Activated T-helper 2 cell treated with anti-CD3 and anti-CD28 coated beads, Interferon-gamma antibody, Interleukin-2, Interleukin-4, amounts not matched to agents 10 μg/mL and 5 μg/mL and 100 μg/mL, durations not matched to agents 14 hours and 24 hours and 36 hours (primary cell): ENCODE measurements at places on chromosomes 5 and 9.
A peak's percentile ranks its signal among the peaks of the same experiment; 100 is the strongest.

DNA sequence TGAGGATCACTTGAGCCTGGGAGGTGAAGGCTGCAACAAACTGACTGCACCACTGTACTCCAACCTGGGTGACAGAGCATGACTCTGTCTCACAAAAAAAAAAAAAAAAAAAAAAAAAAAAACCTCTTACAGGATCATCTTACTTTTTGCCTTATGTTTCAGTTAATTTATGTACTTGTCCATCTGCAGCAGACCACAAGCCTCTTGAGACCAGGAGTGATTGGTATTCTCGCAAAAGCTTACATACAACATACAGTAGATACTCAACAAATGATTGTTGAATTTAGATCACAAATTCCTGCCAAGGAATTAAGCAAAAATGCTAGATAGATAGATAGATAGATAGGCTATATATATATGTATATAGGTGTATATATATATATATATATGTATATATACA, 12.4 kb downstream of the CEMIP2 start:
- DNase-seq = no peak

DNA sequence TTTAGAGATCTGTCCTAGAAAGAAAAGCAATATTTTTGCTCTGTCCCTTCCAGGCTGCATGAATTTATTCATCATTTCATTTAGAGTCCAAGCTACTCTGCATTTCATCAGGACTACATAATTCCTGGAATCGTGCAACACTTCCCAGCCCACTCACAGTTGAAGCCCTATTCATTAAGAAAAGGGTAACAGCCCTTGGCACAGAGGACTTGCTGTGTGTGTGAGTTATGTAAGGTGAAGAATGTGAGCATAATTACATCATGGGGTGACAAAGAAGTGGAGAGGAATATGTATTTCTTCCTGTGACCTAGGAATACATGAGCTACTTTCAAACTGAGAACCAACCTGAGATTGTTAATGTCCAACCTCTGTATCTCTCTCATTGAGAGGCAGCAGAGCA, 317.4 kb downstream of the ARHGEF28 start:
- no peak for DNase-seq

DNA sequence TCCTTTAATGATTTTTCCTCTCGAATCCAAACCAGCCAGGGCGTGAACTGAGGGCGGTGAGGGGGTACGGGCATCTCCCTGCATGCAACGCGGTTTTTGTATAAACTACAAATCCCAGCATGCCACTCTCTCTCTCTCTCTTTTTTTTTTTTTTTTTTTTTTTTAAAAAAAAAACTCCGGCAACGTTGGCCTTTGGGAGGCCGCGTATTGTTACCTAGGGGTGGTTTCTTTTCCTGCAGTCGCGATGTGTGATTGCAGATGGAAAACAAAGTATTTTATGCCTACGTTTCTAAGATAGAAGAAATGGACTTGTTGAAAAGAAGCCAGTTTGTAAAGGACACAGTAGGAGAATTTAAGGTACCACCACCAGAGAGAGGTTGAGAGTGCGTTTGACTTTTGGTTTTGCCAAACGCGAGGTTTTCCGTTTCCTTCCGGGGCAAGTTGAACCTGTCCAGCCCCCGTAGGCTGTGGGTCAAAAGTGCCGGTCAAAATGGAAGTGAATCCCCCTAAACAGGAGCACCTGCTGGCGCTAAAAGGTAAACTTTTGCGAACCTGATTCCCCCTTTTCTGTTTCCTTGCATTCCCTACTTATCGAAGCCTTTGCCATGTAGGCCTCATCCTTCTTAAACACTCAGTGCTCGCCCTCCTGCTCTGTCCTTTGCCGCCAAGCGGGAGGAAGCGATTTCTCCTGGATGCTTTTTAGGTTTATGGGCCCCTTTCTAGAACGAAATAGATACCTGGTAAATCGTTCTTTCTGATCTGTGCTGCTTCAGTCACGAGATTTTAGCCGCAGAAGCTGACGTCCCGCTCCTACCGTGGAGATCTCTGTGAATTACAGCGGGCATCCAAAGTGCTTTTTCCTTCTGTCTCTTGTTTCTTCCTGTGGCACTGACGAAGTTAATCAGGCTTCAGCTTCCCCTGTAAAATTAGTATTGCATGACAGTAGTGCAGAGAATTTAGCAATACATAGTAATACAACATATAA, at the start of the genes SHLD3 and TRAPPC13:
Gene SHLD3, plus strand, starts transcription at position 457 of the 985 bp plus-strand sequence. CDS start 4,561 bp downstream, outside the sequence.
Gene TRAPPC13, plus strand, starts transcription at position 457 of the 985 bp plus-strand sequence. Its CDS starts 34 bp downstream, at position 491.
- peak; percentile 78 for DNase-seq

DNA sequence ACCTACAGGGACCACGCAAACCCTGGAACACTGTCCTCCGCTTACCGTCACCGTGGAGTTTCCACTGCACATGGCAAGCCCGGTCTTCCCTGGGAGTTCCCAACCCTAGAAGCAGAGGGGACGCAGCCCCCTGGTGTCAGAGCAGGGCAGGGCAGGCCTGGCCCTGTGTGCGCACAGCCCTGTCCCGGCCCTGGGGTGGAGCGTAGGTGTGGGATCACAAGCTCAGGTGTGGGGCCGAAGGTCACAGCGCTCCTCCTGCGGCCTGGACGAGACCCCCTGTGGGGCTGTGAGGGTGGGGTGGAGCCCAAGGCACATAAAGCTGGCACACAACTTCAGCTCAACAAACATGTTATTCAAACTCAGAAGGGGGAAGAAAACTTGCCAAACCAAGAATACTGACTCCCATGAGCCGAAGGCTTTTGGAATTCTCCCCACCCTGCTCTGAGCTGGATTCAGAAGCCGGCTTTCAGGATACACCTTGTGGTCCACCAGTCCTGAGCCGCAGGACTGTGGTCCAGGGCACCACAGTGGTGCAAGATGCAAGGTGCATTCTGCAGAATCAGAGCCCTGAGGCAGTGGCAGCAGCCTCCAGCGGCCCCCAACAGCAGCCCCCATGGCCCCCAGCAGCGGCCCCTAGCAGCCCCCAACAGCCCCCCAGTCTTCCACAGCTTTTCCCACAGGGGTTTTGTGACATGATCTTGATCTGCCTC, 11.8 kb upstream of the EXOC3 start:
- DNase-seq = no peak

- DNase-seq = no peak
Measured at GRCh38 chr9:127121628-127122175, 733 bp downstream of the ANGPTL2 start.

GRCh38 chr9:87063871-87064270, 116.6 kb upstream of the GAS1 start:
- no peak for DNase-seq

DNA sequence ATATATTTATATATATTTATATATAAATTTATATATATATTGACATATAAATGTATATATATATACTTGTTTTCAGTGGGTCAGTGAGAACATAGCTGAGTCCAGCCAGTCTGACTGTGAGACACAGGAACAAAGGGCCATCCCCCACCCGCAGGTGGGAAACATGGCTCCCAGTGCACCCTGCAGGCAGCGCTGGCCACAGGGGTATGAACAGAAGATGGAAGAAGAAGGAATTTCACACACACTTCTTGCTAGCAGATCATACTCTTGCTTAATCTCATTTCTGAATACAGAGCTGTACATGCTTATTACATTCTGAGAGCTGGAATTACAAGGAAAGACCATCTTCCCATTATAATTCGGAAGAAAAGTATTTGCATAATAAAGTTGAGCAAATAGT, 595.4 kb downstream of the IRX1 start:
- DNase-seq = no peak

GRCh38 chr5:137114529-137114928, 384.6 kb downstream of the SPOCK1 start:
- DNase-seq = no peak

DNA sequence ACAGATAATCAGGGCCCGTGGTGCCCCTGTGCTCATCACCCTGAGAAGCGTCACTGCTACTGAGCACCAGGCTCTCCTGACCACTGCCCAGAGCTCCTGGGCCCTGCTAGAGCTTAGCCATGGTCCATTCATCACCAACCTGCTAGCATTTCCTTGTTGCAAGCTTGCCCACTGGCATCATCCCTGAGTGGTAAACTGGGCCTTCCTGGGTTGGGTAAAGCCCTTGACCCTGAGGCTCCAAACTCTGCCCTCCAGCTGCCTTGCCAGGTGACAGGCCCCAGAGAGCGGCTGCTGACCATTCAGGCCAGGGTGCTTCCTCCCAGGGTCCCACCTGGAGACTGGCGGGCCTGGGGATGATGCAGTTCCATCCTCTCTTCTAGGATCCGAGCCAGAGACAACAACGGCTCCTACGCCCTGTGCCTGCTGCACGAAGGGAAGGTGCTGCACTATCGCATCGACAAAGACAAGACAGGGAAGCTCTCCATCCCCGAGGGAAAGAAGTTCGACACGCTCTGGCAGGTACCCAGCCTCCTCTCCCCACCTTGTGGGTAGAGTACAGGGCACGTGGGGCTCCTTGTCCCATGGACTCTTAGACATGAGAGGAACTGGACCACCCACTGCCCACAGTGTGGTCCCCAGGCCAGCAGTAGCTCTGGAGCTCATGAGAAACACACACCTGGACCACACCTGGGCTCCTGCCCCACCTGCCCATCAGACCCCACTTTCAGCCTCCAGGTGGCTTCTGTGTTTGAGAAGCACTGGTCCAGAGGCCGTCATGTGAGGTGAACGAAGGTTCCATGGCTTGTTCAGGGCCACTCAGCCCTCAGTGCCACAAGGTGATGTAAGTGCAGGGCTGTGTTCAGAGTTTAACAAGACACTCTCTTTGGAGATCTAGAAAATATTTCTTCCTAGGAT, 60.5 kb downstream of the SYK start:
- DNase-seq = no peak

- DNase-seq = no peak
Measured at GRCh38 chr5:10145923-10146401, 103.7 kb downstream of the ATPSCKMT start.

GRCh38 chr9:16718296-16718695, 152.2 kb downstream of the BNC2 start:
- DNase-seq = no peak

- no peak for DNase-seq
Measured at GRCh38 chr9:71816916-71817451, 48.7 kb upstream of the CEMIP2 start.

GRCh38 chr5:180315762-180316212, 23.9 kb upstream of the MAPK9 start:
- DNase-seq = peak; percentile 42

DNA sequence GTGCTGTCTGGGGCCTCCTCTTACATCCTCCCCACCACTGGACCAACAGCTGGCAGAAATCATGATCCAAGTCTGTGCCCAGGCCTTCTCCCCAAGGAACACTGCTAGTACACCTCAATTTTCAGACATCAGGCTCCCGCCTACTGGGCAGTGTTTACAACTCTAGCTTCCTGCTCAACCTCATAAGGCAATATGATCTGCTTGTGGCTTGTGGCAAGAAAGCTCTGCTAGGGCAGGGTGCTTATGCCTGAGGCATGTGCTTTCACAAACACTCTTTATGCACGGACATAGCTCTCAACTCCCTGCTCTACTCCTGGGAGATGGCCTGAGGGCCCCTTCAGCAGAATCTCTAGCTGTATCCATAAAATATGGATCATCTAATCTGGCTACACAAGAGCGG, 32.5 kb downstream of the SH3TC2 start:
- no peak for DNase-seq

DNA sequence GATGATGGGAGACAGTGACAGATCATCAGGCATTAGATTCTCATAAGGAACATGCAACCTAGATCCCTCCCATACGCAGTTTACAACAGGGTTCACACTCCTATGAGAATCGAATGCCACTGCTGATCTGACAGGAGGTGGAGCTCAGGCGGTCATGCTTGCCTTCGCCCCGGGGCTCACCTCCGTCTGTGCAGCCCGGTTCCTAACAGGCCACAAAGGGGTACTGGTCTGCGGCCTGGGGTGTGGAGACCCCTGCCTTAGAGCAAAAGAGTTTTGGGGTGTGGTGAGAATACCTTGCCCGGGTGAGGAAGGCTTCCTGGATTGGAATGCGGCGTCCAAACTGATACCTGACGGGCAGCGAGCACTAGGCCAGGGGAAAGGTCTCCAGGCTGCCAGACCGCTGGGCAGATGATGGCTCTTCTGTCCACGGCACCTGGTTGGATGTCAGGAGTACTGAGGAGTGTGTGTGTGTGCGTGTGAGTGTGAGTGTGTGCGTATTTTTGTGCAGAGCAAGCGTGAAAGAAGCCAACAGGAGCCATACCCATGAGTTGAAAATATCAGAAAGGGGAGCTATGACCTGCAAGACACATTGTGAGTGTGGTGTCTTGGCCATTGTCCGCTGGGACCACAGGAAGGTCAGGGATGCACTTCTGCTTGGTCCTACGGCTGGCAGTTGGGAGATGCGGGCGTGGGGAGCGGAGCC, 55.4 kb downstream of the ACER2 start:
- no peak for DNase-seq

DNA sequence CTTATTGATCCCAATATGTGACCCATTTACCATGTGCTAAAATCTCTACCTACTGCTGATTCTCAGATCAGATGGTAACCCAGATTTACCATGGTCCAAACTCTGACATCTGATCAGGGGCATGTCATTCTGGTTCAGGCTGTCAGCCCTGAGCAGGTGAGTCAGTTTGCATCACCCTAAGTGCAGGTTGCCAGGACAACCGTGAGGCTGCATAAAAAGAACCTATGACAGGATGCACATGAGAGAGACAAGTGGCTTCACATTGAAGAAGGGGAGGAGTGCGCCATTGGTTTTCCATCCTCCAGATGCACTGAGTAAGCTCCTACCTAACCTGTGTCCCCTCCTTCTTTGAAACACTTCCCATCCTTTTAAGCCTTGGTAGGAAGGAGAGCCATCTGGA, 801 bp upstream of the PRSS3 start:
- DNase-seq = no peak

DNA sequence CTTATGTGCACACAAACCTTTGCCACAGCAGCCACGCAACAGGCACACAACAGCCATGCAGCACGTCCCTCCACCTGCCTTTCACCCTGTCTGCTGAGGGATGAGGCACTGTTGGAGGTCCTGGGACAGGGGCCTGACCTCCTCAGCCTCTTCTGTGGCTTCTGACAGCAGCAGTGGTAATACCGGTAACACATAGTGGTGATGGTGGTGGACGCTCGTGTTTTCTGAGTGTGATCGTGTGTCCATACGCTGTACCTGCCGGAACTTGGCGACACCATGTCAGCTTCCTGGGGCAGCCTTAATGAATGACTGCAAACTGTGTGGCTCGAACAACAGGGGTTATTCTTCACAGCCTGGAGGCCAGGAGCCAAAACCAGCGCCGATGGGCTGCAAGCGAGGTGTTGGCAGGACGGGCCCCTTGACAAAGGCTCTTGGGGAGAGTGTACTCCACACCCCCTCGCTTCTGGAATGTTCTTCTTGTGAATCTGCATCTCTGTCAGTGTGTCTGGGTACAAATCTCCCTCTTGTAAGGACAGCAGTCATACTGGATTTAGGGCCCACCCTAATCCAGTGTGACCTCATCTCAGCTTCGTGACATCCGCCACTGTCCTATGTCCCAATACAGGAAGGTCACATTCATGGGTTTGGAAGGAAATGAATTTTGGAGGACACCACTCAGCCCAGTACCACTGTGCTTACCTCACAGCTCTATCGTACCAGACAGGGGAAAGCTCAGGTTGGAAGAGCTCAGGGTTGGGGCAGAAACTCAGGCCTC, 55.3 kb upstream of the EXOC3 start:
- no peak for DNase-seq

DNA sequence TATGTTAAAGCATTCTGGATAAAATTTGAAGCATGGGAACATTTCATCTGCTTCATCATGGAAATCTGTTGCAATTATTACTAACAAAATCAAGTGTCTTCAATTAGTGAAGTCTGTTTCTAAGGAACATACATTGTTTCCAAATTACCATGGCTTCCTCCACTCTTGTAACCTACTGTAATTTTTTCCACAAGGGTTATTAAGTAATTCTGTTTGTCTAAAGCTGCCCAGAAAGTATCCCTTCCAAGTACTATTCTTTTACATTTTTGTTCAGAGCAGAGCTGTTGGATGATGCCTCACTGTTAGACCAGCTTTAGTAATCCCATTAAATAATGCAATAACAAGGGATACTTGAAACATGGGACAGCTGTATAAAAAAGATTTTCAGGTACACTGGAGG, 483.5 kb upstream of the CD180 start:
- DNase-seq = no peak
